ENCODE measurements at places on chromosomes 5 and 9.

DNA sequence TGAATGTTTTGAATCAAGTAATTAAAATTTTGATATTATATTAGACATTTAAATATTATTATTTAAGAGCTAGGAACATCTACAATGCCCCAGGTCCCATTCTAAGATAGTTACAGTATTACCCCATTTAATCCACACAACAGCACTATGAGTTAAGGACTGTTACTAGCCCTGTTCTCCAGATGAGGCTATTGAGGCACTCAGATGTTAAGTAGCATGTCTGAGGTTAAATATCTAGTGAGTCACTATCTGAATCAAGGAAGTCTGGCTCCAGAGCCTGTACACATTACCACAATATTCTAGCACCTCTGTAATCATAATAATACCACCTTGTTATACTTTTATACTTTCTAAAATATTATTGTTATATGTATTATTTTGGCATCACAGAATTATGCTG, 304.6 kb downstream of the PDE4D start:
- DNase-seq, result no peak

DNA sequence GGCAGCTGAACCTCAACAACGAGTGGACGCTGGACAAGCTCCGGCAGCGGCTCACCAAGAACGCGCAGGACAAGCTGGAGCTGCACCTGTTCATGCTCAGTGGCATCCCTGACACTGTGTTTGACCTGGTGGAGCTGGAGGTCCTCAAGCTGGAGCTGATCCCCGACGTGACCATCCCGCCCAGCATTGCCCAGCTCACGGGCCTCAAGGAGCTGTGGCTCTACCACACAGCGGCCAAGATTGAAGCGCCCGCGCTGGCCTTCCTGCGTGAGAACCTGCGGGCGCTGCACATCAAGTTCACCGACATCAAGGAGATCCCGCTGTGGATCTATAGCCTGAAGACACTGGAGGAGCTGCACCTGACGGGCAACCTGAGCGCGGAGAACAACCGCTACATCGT, 12.4 kb upstream of the PHYHD1 start:
- no peak for DNase-seq

GRCh38 chr5:79518718-79519117, 4.8 kb upstream of the HOMER1 start:
- no peak for DNase-seq

DNA sequence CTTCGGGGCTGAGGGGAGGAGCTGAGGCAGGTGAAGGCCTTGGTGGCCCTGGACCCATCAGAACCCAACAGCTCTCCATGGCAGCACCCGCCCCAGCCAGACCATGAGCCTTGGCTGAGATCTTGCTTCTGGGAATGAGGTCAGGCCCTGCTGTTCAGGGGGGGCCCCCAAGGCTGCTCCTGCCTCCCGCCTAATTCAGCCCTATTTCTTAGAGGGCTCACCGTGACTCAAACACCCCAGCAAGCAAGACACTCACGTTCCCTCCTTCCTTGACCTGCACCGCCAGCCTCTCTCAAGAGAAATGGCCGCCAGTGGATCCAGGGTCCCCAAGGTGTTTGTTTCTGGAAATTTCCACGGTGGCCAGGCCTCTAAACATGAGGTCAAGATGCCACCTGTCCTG, 61.4 kb upstream of the PPP1R26 start:
- DNase-seq, result no peak

DNA sequence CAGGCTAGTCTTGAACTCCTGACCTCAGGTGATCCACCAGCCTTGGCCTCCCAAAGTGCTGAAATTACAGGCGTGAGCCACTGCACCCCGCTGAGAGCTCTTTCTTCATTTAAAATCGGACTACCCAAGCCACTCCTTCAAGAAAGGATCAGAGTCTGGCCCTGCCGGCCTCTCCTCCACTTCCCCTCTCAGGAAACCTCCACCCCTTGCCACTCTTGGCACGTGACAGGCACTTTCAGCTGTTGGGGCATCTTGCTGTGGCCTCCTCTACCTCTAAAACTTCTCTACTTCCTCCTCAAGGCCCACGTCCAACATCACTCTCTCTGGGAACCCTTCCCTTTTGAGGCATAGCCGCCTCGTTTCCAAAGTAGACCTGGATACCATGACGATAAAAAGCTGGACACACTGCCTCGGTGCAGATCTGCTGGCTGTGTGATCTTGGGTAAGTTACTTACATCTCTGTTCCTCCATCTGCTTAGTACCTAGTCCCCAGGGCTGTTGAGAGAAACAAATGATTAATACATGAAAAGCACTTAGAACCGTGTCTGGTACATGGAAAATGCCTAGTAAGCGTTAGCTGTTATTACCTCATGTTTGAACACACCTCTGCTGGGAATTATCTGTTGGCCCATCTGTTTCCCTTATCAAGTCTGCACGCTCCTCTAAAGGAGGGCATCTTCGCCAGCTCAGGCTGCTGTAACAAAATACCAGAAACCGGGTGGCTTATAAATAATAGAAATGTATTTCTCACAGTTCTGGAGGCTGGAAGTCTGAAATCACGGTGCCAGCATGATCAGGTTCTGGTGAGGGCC, 55.3 kb downstream of the SMIM23 start:
- no peak for DNase-seq

DNA sequence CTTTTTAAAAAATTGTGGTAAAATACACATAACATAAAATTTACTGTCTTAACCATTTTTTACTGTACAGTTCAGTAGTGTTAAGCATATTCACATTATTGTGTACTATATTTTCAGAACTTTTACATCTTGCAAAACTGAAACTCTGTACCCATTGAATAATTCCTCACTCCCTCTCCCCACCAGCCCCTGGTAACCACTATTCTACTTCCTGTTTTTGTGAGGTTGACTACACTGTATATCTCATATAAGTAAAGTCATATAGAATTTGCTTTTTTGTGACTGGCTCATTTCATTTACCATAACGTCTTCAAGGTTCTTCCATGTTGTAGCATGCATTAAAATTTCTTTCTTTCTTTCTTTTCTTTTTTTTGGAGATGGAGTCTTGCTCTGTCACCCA, 87.0 kb downstream of the LNPEP start:
- DNase-seq, result no peak

GRCh38 chr5:143775258-143775657, 36.7 kb upstream of the HMHB1 start:
- DNase-seq, result no peak

GRCh38 chr9:96478829-96479371, 28.9 kb downstream of the HABP4 start:
- no peak for DNase-seq

- no peak for DNase-seq
These were observed 37.1 kb upstream of the PRUNE2 start for GRCh38 chr9:76943054-76943453.

DNA sequence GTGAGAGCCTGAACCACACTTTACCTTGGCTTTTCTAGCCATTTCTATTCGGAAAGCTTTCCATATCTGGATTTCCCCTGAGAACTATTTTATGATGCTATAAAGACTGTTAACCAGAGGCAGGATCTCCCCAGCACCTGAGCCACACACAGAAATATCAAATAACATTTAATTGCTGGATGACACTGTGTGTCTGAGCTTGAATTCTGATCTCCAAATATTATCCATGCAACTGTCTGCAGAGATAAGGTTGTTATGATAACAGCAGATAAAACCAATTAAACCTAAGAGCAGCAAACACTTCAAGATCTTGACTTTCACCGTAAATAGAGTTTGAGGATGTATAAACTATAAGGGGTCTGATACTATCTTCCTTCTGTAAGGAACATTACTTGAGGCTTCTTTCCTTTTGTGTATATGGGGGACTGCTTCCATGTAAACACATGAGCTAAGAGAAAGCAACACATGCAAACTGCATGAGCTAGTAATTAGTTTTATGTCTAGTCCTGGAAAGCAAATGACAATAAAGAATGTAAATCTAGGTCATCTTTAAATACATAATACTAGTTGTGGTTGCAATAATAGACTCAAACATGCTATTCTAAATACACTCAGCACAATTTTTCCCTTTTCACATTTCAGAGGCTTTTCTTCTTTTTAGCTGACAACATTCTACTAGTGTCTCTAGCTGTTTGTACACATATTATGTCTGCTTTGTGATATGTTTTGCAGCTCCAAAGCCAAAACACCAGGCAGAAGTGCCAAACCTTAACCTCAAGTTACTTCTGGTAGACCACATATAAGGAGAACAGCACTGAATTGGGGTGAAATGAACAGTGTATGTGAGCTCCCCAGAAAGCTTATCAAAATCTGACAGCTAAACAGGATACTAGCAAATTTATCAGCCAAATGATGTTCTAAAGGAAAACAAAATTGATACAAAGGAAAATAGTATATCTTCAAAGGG, 136.5 kb downstream of the EFNA5 start:
- no peak for DNase-seq

- no peak for DNase-seq
These were observed 28.0 kb downstream of the LCP2 start for GRCh38 chr5:170269579-170269978.

GRCh38 chr5:68962757-68963484, 130.9 kb upstream of the SLC30A5 start:
- no peak for DNase-seq

DNA sequence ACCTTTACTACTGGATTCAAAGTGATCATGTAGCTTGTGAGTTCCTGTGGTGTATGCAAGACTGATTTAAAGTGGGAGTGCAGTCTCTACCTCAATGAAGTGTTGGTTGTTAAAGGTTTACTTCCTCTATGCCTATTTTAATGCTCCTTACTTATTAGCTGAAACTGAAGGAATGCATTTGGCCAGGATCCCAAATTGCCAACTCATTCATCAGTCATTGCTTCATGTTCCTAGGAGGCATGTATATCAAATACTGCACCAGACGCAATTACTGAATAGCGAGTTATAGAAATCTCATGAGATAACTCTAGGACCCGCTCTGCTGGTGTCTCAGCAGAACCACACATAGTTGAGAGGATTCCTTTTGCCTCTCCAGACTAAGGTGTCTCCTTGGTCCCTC, 143.0 kb upstream of the RPS23 start:
- DNase-seq, result peak; percentile 94

- DNase-seq, result no peak
These were observed 302.8 kb upstream of the RASA1 start for GRCh38 chr5:86964889-86965288.

DNA sequence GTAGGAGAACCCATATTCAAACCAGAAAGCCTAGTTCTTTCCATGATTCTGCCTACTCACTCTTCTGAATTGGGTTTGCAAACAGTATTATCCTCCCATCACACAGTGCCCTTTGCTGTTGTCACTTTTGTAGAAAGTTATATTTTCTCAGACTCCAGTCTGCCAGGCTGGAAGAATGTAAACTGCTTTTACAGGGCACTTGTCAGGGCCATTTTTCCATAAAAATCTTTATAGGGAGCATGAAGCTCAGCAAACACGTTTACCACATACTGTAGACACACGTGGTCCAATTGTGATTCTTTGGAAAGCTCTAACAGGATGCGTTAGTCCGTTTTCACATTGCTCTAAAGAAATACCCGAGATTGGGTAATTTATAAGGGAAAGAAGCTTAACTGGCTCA, 204.0 kb downstream of the KCNN2 start:
- no peak for DNase-seq

DNA sequence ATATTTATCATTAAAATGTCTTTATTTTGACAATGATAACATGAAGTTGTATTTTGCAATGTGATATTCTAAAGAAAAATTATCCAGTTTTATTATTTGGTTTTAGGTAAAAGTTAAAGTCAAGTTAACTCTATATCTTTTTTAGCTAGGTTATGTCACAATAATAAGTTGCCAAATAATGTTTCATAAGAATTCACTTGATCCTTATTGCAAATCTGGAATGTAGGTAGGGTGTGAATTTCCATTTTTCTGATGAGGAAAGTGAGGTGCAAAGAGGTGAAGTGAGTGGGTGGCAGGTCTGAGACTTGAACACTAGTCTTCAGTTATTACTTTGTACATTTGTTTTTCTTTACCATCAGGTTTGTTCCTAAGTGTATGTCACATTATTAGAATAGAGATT, 21.5 kb downstream of the SPINK5 start:
- DNase-seq, result no peak

DNA sequence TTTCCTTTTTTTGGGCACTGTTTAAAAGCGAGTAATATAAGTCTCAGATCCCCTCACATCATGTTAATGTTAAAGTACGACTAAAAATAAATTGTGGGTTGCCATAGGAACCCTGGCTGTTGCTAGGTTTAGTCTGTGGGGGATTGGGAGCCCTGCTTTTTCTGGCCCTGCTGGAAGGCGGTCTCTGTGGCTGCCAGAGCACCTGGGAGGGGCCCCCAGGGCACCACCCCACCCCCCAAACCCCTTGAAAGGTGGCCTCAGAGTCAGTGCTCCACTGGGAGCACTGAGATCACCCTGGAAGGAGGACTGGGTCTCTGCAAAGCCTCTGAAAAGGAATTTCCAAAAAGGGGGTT, 66.2 kb upstream of the NEURL1B start:
- no peak for DNase-seq

- DNase-seq, result no peak
These were observed 611 bp downstream of the CIZ1 start for GRCh38 chr9:128190516-128191405.

- no peak for DNase-seq
These were observed 11.1 kb downstream of the KIAA1191 start for GRCh38 chr5:176350416-176350815.

- no peak for DNase-seq
These were observed 40.5 kb upstream of the PLEKHG4B start for GRCh38 chr5:51500-51823.

DNA sequence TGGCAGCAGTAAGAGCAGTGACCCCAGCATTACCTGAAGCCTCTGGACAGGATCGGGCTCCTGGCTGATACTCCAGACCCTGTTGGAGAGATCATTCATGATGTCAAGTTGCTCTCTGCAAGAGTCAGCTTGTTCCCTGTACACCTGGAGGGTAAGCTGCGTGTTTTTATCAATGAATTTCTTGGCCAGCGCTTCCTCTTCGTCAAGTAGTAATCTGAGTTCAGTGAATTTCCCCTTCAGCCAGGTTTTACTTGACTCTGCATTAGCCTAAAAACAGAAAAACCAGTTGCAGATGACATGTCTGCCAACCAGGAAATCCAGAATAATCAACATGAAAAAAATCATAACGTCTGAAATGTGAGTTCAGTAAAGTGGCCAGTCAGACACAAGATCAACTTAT, 19.1 kb downstream of the TRIM14 start:
- DNase-seq, result no peak

GRCh38 chr9:133050142-133050541, 11.6 kb upstream of the CEL start:
- DNase-seq, result no peak

DNA sequence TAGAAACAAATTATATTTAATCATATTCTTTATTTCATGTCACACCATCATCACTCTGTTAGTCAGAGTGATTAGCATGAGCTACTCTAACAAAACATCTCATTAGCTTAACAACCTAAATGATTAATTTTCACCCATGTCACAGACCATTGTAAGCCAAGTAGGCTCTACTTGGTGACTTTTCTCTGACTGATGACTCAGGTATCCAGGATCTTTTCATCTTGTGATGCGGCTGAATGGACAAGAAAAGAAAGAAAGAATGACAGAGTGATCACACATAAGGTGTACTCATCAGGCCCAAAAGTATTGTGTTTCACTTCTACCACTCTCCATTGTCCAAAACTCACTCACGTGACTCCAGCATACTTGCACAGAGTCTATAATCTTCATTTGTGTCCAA, 299.3 kb downstream of the ANXA1 start:
- no peak for DNase-seq

GRCh38 chr5:3333105-3333504, 262.5 kb upstream of the IRX1 start:
- DNase-seq, result no peak
